ENCODE measurements at places on chromosomes 6 and 20.

DNA sequence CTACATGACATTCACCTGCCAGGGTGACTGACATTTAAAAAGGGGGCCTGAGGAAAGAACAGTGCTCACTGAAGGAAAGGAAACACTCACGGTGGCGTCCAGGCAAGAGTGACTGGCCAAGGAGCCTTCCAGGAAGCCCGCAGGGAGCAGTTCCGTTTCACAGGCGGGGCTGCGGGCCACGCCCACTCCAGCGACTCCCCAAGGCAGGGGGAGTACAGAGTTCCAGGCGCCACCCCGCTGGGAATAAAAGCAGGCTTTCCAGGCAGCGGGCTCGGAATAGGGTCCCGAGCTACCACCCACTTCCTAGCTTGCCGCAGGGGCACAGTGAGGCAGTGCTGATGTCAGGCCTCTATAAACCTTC is 34.2 kb downstream of the PKIG start:
- no peak for DNase-seq

DNA sequence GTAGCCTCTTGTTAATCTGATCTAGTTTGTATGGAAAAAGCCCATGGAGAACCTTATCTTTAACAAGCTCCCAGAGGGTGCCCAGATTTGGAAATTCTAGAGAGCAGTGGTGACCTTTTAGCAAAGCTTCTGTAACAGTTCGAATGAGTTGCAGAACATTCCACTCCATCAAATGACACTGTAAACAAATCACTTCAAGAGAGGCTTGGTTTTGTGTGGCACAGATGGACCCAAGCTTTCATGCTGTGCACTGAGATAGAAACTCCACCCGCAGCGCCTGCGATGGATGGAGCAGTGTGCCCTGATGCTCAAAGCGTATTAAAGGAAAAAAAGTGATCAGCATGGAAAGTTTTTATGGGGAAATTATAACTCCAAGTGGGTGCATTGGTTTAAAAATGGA is 55.1 kb upstream of the ISM1 start:
- DNase-seq: no peak

DNA sequence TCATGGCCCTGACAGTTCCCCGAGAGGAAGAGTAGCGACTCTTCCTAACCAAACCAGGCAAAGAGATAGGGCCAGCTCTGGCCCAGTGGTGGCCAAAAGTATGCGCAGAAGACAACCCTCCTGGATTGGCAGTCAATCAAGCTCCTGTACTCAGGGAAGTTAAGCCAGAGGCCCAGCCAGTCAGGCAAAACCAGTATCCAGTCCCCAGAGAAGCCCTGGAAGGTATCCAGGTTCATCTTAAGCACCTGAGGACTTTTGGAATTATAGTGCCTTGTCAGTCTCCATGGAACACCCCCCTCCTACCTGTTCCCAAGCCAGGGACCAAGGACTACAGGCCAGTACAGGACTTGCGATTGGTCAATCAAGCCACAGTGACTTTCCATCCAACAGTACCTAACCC is 298.3 kb downstream of the RNGTT start:
- no peak for DNase-seq

DNA sequence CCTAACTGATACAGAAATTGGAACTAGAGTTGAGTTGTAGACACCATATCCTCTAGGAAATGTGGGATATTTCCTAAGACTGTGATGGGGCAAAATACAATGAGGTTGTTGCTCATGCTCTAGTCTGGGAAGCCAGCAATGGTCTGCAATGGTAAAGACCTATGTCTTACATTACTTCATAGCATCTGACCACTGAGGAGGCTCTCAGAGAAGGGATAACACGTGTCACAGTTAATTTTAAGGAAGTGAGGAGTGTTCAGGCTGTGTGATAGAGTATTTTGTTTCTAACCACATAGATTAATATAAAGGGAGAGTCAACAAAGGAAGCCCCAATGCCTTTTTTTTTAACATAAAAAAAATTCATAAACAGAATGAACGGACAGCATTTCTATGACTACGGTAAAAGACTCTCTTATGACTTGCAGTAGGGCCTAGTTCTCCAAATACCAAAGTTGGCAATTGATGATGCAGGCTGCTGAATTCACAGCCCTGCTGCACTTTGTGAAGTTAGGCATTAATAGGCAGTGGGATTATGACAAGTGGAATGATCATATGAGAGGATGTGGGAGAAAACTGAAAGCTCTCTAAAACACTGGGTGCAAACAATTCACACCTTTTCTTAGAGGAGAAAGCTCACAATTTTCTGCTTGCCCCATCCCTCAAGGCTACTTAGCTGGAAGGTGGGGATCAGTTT is 13.7 kb downstream of the KCNS1 start:
- no peak for DNase-seq

DNA sequence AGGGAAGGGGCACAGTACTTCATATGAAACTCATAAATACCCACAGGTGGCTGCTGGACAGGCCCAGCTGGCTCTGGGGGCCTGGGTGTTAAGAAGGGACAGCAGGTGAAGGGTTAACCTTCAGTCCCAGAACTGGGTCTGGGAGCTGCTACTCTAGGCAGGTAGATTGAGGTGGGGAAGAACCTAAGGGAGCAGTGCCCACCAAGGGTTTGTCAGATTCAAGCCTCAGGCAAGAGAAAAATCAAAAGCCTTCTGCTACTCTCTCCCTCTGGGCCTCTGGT is 5.6 kb downstream of the RPL10A start:
- no peak for DNase-seq

DNA sequence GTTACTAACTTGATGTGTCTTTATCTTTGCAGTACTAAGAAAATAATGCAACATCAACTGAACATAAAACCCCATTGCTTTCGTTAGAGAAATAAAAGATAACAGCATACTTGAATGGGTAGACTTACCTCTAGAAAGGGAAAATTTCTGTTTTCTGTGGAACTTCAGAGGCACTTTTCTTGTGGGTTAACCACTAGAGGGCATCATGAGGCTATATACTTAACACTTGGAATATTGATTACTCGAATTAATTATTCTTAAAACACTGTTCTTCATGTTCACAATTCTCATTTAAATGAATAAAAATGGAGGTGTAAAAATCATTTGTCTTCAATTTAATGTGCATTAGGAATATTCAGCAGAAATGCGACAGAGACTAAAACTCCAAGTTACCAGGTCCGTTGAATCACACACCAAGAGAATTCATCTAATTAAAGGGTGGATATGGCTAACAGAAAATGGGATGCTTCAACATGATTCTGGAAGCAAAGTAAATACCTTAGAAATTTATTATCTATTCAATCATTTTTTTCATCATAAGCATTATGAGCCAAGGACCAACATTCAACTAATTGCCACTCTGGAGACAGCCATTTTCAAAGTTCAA is 330.8 kb upstream of the PREP start:
- DNase-seq: no peak

GRCh38 chr20:25088267-25088666 is 6.3 kb upstream of the VSX1 start:
- DNase-seq: no peak

- DNase-seq: no peak
Measured at GRCh38 chr6:4434655-4435054, 299.3 kb upstream of the ECI2 start.

DNA sequence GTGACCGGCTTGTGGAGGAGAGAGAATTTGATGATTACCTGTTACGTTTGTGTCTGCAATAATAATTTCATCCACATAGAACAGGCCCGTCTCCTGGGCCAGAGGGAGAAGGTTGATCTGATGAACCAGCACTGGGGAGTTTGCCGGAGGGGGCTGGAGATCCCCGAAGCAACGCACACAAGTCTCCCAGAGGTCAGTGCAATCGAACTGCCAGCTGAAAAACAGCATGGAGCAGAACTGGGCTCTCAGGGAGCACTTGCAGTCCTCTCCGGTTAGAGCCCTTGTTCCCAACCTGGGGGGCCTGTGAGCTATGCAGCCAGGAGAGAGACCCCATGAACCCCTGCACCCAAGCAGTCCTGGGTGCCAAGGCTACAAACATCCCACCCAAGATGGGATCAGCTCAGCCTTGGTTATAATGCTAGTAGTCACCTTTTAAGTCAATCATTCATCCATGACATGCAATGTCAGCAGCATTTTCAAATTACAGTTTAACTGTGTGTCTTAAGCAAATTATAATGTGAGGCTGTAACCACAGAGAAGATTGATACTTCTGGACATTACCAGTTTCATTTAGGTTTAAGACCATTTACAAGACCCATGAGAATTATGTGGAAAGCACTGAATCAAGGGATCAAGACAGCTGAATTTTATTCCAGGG is 34.2 kb downstream of the PKHD1 start:
- DNase-seq: no peak

DNA sequence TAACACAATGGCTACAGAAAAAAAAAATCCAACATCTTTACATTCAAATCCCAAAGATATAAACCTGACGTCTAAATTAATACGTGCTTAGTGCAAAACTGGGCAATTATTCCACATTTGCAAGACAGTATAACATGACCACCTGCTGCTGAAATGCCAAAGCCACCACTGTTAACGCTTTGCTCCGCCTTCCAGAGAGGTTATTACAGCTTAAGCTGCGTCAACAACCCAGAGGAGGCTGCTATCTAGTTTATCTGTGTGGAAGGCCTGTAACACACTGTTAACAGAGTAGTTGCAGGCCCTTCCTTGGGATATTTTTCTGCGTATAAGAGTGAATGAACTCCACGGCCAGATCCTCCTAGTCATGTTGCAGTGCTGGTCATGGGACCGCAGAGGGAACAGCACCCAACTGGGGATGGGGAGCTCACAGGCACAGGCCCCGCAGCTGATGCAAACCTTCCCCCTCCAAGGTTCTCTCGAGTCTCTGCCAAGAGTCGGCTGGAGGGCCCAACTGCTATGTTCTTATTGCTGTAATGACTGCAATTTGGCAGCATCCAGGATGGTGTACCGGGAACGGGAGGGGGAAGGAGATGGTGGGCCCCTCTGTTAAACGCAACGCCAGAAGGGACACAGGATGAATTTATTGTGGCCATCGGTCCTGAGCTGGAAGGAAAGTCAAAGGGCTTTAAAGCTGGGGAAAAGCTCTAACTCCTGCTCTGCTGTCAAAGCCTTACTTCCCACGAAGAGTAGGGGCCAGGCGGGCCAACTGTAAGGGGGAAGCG is 993 bp upstream of the NCOA7 start:
- peak; percentile 91 for DNase-seq
